ENCODE measurements at places on chromosomes 12 and 14. TPM values are rescaled to one million over a fixed set of nuclear protein-coding genes. Genes with fewer than 3 reads are reported as not detected.

Gene RASSF9
- total RNA-seq: 9.1 TPM

Gene OAS1
- total RNA-seq: 4.0 TPM

Gene ARHGAP9
- total RNA-seq: 5.9 TPM

Gene GPRC5D
- total RNA-seq: not detected

Gene TRHDE
- total RNA-seq: 0.30 TPM

Gene CFL2
- total RNA-seq: 673 TPM

Gene FGF23
- 0.46 TPM for total RNA-seq

Gene SERPINA4
- total RNA-seq: not detected

Gene SLC4A8
- 0.86 TPM for total RNA-seq

Gene ASPG
- total RNA-seq: 4.4 TPM

All from cardiac septum (tissue), 1 donor.